ENCODE measurements at places on chromosomes 5 and 9.
A peak's percentile ranks its signal among the peaks of the same experiment; 100 is the strongest.

- no peak for DNase-seq
These were observed 3.9 kb upstream of the NKD2 start for GRCh38 chr5:1004461-1005248.

DNA sequence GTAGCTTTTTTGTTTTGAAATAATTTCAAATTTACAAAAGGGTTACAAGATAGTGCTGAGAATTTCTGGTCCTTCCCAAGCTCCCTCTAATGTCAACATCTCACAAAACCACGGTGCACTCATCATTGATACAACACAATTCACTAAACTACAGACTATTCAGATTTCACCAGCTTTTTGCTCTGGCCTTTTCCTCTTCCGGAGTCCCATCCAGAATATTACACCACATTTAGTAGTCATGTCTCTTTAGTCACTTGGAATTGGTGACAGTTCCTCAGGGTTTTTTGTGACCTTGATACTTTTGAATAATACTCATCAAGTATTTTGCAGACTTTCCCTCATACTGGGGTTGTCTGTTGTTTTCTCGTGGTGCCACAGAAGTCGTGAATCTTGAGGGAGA lies 484.0 kb downstream of the GADD45G start:
- DNase-seq, result no peak

- no peak for DNase-seq
These were observed 142.4 kb upstream of the GRAMD2B start for GRCh38 chr5:126280846-126281245.

DNA sequence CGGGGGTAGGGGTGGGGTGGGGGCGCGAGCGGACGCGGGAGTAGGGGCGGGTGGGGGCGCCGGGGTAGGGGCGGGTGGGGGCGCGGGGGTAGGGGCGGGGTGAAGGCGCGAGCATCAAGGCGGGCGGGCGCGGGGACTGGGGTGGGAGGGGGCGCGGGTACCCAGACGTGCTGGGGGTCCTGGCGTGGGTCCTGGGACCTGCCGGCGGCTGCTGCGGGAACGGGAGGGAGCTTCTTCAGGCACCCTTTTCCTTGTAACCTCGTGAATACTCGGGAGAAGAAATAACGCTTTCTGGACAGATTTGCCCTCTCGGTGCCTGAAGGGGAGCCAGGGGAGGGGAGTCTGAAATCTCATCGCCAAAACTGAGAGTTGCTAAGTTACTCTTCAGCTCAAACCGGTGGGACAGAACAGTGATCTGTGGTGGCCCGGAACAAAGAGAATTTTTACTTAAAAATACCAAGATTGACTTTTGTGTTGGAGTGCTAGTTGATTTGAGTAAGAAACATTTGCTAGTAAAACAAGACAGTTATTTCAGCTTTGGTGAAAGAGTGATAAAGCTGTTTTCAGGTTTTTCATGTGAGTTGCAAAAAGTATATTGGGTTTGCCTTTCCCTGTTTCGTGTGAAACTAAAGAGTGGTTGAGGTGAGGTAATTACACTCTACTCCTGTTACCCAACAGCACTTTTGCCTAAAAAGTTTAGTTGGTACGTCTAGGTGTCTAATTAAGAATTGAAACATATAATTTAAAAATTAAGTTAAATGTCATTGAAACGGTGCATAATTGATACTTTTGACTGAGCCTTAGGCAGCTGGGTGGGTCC lies 643 bp downstream of the PLEKHG4B start:
- no peak for DNase-seq

- DNase-seq, result no peak
These were observed 28.4 kb downstream of the SV2C start for GRCh38 chr5:76111477-76112174.

DNA sequence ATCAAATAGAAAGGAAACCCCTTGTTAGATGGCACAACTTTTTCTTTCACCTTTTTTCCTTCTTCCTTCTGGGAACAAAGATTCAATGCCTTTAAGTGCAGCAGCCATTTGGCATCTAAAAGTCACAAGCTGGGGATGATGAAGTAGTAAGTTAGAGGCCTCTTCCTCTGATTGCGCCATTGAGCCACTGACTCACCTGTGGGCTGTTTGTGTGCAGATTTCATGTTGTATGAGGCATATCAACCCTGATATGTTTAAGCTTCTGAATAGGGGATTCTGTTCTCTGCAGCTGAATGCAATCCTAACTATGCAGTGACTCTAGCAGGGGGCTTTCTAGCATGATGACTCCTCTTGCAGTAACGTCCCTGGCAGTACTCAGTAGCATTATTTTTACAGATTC lies 599.9 kb downstream of the CSNK1G3 start:
- no peak for DNase-seq

GRCh38 chr5:112958093-112959088 lies 18.2 kb upstream of the DCP2 start:
- peak; percentile 33 for DNase-seq

DNA sequence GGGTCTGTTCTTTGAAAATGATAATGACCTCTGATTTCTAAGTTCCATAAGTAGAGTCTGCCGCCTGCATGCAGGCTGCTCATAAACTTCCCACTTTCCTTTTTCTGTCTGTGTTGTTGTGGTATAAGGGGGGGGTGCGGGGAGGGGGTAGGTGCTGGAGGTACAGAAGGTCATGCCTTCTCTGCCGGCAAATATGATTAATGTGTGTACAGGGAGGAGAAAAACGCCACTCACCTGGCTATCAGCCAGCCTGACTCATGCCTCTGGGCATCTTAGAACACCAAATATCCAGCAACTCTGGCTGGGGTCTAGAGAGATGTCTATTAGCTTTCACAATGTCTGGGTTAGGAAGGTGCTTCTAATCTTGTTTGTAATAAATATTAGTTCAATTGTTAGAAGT lies 128.3 kb downstream of the EFNA5 start:
- DNase-seq, result peak; percentile 75

DNA sequence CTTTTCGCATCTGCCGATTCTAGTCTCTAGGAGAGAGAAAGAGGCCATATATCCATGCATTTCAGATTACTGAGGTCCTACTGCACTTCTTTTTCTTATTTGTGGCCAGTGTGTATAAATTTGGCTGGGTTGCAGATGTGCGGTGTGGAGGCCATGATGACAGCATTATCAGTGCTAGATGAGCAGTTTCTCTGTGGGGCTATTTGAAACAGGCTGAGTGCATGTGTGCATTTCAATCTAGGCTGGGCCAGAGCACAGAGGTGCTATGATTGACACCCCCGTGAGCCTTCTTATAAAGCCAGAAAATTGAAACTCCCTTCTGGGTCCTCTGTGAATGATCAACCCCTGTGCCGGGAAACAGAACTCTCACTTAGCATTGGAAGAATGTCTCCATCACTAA lies 70.0 kb downstream of the TMEM252 start:
- no peak for DNase-seq

- no peak for DNase-seq
These were observed 2.1 kb downstream of the TRAF2 start for GRCh38 chr9:136888454-136888853.

- DNase-seq, result no peak
These were observed 442.2 kb upstream of the CLINT1 start for GRCh38 chr5:158301186-158301585.

DNA sequence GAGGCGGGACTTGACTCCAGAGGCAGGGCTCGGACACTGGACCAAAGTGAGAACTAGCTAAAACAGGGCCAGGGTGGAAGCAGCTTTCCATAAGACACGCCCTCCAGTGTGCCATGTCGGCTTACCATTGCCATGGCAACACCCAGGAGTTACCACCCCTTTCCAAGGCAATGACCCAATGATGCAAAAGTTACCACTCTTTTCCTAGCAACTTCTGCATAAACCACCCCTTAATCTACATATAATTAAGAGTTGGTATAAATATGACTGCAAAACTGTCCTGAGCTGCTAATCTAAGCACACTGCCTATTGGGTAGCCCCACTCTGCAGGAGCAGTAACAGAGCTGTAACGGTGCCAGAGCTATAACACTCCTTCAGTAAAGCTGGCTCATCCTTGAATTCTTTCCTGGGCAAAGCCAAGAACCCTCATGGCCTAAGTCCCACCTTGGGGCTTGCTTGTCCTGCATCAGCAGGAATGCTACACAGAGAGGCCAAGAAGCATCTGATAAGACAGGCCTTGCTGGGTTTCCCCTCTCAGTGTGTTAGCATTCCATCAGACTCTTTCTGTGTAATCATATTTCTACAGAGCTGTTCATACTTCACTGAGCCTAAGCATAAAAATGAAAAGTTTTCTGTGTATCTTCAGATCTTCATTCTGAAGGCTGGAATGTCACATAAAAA lies 262.7 kb upstream of the KLF9 start:
- no peak for DNase-seq

DNA sequence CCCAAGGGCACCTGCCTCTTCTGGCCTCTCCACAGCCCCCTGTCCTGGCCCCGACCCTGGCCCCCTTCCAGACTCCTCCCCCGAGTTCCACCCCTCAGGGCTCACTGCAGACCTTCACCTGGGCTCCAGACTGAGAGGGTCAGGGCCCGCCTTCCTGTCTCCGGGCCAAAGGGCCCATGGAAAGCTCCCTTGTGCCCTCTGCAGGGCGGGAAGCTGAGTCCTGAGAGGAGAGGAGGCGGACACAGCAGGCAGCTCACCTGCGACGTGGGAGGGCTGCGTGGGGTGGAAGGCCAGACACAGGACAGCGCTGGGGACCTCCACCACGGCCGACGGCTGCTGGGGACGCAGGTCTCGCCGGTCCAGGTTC lies 20.6 kb downstream of the DYNC2I2 start:
- DNase-seq, result no peak
